ENCODE measurements at places on chromosomes 2 and 18.

DNA sequence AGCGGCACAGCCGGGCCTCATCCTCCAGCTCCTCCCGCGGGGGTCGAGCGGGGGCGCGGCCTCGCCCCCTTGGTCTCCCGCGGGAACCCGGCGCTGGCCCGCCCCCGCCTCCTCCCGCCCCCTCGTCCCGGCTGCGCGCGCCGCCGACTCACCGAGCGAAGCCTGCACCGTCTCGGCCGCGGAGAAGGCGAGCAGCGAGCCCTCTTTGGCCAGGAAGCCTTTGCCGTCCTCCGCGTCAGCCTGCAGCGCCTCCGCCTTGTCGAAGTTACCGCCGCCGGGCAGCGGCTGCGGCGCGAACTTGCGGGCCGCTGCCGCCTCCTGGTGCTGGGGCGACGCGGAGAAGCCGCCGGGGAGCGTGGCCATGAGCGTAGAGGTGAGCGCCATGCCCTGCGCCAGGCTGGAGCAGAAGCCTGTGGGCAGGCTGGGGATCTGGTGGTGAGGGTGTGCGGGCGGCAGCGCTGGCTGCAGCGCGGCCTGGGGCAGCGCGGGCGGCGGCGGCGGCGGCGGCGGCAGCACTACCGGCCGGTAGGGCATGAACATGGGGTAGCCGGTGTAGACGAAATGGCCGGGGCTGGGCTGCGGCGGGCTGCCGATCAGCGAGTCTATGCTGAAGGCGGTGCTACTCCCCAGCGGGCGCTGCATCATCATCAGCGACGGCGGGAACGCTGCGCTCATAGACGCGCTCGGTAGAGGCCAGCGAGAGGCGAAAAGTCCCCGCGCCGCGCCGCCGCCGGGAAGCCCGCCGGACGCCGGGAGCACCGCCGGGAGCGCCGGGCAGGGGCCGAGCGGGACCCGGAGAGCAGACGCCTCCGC lies 683 bp downstream of the GBX2 start:
- peak; percentile 62 for DNase-seq

DNA sequence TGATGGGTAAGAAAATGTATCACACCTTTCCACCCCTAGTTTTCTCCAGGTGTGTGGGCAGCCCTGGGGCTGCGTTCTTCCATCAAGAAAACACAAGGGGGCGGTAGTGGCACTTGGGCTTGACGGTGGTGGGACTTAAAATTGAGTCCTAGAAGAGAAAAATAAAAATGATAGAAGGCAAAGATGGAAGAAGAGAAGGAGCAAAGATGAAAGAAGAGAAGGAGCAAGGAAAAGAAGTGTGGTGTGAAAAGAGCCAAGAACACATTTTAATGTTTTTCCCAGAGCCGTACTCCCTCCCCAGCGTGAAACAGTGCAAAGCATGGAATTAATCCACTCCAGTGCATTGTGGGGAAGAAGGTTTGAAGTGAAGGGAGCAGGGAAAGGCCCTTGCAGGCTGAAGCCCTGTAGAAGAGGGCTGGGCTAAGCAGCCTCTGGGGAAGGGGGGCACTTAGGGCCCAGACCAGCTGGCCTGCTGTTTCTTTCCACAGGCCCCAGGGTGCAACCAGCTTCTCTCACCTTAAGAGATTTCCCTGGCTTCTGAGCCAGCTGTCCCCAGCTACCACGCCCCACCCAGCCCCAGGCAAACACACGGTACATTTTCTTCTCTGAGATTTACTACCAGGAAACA lies 256.8 kb downstream of the RNF152 start:
- DNase-seq: peak; percentile 57

- peak; percentile 43 for DNase-seq
These were observed 1.0 kb upstream of the NFATC1 start for GRCh38 chr18:79394534-79395307.

DNA sequence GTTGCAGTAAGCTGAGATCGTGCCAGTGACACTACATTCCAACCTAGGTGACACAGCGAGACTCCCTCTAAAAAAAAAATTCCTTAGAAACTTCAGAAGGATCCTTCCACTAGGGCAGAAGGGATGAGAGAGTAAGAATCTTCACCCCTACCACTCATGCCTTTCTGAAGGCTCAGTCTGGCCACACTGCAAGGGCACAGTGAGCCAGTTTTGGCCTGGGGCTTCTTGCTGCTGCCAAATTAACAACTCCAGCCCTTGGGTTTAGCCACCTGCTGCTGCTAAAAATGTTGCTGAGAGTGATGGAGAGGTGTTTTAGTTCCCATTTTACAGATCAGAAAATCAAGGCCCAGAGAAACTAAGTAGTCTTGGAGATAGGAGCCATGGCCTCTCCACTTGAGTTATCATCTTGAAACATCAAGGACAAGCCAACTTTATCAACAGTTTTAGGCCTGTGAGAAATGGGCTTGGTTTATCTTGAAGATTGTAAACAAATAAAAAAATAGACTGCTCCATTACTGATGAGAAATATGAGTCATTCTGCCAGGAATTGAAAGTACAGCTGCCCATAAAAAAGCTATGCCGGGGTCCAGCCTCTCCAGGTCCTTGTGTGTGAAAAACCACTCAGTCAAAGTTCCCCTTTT lies 31.9 kb upstream of the CASP8 start:
- DNase-seq: peak; percentile 47

GRCh38 chr2:31382452-31383120 lies 32.0 kb downstream of the XDH start:
- peak; percentile 34 for DNase-seq

- no peak for DNase-seq
These were observed 76.1 kb upstream of the CPO start for GRCh38 chr2:206863196-206863595.

- no peak for DNase-seq
These were observed 11.2 kb downstream of the POU3F3 start for GRCh38 chr2:104865096-104865470.

DNA sequence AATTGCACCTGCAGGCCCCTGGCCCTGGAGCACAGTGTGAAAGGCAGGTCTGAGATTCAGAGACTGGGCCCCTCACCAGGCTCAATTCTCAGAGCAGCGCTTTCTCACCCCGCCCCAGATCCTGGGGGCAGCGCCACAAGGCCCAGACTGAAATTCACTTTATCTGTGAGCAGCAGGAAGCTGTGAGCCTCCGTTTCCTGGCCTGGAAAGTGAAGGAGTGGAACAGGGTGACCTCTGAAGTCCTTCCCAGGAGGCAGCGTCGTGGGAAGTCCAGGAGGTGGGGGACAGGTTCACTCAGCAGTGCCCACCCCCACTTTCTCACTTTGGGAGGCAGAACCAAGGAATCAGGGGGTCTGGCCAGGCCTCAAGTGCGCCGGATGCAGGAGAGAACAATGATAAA lies 235.4 kb downstream of the NDUFA10 start:
- no peak for DNase-seq

DNA sequence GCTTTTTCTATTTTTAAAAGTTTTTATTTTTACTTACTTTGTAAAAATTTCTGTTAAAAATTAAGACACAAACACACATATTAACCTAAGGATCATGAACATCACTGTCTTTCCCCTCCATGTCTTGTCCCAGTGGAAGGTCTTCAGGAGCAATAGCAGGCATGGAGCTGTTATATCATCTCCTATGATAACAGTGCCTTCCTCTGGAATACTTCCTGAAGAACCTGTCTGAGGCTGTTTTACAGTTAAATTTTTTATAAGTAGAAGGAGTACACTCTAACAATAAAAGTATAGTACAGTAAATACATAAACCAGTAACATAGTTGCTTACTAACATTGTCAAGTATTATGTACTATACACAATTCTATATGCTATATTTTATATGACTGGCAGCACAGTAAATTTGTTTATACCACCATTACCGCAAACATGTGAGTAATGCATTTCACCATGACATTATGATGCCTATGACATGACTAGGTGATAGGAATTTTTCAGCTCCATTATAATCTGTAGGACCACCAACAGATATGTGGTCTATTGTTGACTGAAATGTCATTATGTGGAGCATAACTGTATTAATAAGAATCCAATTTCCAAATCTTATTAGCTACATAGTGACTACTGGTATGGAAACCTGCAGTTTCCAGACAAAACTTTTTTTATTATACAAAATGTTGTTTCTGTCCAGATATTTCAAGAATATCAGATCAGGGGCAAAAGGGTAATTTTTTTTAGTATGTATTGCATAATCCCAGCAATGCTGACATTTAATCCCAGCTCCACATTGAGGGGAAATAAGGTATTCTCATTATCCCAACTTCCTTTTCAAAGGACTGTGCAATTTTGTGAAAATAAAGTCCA lies 337.2 kb upstream of the SLC39A10 start:
- peak; percentile 38 for DNase-seq

DNA sequence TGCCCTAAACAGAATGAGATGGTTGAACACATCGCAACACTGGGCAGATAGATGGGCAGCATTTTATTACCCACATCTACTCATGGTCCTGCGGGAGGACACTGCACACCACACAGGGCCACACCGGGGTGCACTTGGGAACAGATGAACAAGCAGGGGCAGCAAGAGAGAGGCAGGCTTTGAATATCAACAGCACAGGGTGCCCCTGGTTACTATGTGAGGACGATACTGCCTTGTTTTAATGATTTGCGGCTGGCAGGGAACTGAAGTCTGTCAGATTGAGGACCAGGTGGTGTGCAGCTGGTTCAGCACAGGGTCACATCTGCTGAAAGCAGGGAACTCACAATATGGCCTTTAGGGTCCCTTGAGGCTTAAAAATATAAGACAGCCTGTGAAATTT lies 195.7 kb downstream of the PIEZO2 start:
- no peak for DNase-seq

DNA sequence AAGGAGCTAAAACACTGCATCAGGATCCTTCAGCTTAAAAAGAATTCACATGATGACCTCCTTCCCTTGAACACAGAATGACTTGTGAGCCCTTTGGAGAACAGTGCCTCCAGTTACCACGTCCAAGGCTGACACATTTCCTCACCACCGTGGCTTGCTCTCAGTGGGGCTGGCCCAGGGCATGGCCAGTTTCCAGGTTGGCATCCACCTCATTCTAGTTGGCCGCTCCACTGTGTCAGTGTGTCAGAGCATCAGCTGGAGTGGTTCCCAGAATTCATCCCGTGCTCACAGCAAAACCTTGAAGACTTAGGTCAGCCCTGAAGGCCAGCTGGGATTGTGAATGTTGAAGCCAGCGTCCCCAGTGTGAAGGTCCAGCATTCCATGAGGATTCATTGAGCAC lies 158.5 kb downstream of the INSIG2 start:
- DNase-seq: no peak

DNA sequence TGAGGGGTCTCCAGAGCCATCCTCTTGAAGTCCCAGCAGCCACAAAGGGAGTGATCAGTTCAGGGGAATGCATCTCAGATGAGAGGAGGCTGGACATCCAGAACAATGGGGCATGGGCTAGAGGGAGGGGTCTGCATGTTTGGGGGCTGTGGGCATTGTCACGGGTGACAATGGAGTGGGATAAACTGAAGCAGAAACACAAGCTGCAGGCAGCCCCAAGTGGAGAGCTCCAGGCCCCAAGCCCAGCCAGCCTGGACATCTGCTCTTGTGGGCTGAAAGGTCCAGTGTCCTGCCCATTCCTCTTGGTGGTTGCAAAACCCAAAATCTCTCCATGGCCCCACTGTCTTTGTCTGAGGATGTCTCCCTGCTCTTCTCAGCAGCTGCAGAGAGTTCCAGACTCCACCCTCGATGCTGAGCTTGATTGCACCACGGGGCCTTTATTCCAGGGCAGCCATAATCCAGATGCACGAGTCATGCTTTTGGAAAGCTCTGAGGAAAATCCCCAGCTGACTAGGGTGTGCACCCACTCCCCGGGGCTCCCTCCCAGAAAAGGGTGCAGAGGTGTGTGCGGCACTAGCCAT lies 149.4 kb downstream of the TNS1 start:
- DNase-seq: peak; percentile 55
